Erythroblast (primary cell): ENCODE measurements at places on chromosomes 7 and 10.

DNA sequence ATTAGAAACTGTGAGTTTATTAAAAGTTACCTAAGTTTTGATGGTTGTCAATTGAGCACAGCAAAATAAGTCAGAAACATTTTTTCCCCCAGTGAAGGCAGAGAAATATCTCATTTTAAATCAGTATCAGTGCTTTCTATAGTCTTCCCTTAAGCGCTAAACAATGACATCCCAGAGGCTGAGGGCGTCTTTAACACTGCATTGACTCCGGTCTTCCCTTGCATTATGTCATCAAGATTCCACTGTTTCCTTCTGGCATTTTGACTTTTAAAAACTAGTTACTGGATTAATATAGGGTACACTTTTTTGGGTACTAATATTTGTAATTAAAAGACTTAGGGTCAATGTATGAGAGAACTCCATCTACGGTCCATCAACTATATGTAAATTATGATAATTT is 3.9 kb downstream of the GLUD1 start:
- no peak for DNase-seq

DNA sequence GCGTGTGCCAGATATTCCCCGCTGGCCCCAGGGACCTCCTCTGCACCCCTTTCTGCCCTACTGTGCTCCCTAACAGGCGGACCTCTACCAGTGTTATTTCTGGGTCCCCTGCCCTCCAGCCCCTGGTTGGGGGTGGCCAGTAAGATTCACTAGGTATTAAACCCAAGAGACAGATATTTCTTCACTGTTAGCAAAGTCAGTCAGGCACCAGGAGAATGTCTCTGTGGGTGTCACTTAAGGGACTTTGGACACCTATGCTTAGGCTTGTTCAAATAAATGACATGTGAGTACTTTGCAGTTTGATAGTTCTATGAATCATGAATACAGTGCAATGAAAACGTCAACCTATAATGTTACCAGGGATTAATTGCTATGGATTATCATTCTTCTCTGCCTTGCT is 234.3 kb upstream of the IGFBP3 start:
- DNase-seq, result no peak

DNA sequence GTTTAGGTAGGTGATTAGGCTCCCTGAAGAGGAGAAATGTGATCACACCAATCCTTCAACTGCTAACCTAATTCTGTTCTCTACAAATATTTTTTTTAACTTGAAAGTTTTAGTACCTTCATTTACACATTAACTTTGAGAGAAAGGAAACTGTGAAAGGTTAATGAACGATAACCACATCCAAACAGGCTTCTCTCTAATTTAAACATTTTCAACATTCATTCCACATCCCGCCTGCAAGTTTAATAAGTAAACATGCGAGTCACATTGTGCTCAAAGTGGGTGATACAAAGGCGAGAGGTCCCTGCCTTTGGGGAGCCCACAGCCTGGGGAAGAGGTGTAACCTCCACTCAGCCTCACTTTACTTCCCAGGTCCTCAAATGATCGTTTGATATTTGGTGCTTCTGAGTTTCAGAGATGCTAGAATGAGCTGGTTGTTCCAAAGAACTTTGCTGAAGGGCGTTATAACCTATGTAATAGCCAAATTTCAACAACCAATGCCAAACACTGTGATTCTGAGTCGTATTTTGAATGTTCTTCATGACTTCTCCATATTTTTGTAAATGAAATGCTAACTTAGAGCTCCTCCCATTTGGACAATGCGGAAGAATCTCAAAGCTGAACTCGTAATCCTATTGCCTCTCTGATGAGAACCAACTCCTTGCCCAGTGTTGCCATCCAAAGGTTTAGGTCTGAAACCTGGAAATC is 47.5 kb downstream of the DENND2A start:
- no peak for DNase-seq

GRCh38 chr10:19719284-19719683 is 96.9 kb upstream of the PLXDC2 start:
- DNase-seq, result no peak

- DNase-seq, result peak; percentile 97
Observed at GRCh38 chr10:71860243-71861029, 9.4 kb upstream of the PSAP start.

GRCh38 chr7:132650498-132650897 is 74.2 kb upstream of the PLXNA4 start:
- no peak for DNase-seq

- DNase-seq, result no peak
Observed at GRCh38 chr7:88216276-88216675, 3.6 kb downstream of the SRI start.

DNA sequence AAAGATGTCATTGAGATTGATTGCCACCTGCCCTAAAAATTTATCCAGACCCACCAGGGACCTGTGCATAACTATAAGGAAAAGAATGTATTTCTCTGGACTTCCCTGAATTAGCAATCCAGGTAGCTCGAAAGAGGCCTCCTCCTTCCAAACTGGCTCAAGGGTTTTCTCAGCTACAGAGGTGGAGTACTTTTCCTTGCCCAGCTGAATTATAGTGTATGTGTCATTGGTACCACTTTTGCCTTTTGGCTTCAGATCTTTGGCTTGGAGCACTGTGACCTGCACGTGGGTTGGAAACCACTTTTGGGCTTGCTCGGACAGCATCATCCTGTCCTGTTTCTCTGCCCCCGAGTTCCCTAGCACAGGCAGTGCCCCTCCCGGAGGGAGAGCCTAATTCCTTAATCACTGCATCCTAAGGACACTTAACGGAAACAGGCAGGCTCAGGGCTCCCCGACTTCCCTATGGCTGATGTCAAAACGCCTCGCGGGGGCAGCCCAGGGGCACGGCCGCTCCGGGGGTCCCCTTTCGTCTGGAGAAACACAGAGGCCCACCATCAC is 825 bp downstream of the RAB11FIP2 start:
- peak; percentile 68 for DNase-seq

DNA sequence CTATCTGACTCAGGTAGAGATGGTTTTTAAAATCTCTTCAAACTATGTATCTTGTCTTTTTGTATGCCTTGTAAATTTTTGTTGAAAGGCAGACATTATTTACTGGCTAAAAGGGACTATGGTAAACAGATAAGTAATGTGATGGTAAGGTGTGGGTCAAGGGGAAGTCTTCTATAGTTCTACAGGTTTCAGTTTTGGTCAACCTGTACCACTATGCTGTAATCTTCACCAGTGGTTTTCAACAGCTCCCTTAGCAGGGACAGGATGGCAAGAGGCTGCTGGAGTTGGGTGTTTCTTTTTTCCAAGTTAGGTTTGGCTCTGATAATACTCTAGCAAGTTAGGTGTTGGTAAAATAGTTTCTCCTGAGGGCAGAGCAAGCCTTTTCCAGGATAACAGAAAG is 32.7 kb upstream of the FZD8 start:
- no peak for DNase-seq

- no peak for DNase-seq
Observed at GRCh38 chr10:11861341-11861740, 38.2 kb downstream of the PROSER2 start.

DNA sequence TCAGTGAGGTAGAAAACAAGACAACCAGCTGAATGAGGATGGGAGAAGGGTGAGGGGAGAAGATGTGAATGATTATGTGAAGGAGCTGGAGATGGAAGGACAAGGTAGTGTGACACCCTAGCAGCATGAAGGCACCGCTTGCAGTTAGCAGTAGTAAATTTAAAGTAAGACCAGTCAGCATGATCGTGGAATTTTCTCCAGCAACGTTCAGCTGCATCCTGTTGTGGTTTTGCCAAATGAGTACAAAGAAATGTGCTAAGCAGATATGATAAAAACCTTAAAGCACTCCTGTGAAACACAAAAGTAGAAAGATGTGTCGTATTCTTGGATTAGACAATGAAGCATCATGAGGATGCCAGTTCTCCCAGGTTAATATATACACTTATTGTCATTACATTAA is 34.1 kb upstream of the IFRD1 start:
- no peak for DNase-seq

- DNase-seq, result no peak
Observed at GRCh38 chr7:24018331-24018730, 265.7 kb upstream of the NPY start.

GRCh38 chr10:98299341-98299740 is 31.3 kb upstream of the LOXL4 start:
- no peak for DNase-seq

DNA sequence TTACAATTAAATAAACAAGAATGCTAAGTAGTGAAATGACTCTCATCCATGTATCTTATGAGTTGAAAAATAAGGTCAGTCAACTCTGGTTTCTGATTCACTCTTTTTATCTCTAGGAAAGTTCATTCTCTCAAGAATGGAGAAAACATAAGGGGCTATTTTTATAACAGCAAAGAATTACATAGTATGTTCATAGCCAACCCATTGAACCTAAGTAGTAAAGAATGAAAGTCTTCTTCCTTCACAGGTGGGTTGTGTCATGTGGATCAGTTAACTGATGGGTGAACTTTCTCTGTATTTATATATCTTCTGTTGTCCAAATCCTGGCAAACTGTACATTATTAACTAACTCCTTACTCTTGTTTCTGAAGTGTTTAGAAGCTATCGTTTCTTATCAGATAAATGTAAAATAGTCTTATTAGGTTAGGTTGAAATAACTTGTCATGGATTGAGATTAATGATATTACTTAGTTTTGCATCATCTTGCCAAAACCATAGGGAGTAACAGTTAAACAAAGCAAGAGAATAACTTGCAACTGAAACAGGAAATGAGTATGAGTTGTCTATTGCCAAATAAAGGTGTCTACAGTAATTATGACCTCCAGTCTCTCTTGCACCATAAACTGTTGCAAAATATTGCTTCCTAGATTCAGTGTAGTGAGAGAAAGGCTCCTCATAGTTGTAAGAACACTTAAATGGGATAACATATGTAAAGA is 86.8 kb downstream of the ANKRD7 start:
- DNase-seq, result no peak

GRCh38 chr7:69967689-69968450 is 369.6 kb downstream of the AUTS2 start:
- no peak for DNase-seq

- no peak for DNase-seq
Observed at GRCh38 chr10:27242473-27242950, 1.9 kb upstream of the ACBD5 start.

GRCh38 chr7:49717547-49717946 is 55.9 kb upstream of the VWC2 start:
- DNase-seq, result no peak

DNA sequence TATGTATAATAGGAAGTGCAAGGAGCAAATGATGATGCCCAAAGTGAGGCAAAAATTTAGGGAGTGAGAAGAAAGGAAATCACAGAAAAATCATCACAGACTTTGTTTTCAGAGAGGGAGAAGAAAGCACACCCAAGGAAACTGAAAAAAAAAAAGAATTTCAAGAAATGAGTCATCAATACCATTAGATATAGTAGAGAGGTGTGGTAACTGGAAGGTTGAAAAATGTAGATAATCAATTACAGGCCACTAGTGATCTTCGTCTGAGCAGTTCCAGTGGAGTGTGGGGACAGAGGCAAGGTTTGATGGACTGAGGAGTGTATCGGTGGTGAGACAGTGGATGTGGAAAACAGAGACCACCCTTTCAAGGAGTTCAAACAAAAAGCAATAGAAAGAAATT is 31.7 kb downstream of the ASB4 start:
- no peak for DNase-seq

- DNase-seq, result no peak
Observed at GRCh38 chr7:130433301-130433700, 7.5 kb downstream of the CEP41 start.

GRCh38 chr7:31778296-31778695 is 91.3 kb downstream of the PPP1R17 start:
- DNase-seq, result no peak

GRCh38 chr7:118153551-118154177 is 30.3 kb upstream of the LSM8 start:
- DNase-seq, result peak; percentile 70

- no peak for DNase-seq
Observed at GRCh38 chr7:2886391-2886790, 42.3 kb upstream of the GNA12 start.

GRCh38 chr7:30931929-30932540 is 20.4 kb downstream of the AQP1 start:
- no peak for DNase-seq

GRCh38 chr10:964321-964987 is 23.8 kb upstream of the GTPBP4 start:
- DNase-seq, result no peak

DNA sequence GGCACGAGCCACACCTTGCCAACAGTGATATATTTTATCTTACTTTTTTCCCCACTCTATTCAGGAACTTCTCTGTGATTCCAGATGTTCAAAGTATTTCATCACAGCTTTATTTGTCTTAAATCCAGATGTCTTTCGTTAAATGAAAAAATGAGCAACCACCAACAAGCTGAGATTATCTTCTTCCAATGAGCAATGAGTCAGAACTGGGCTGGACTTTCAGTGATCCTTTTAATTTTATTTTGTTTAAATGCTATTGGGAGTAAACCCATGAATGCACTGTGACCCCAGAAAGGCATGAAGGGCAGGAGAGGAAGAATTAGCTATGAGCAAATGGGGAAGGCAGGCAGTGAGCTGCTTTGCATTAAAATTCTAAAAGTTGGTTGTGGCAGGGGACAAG is 77.6 kb upstream of the IMMP2L start:
- DNase-seq, result no peak

- no peak for DNase-seq
Observed at GRCh38 chr10:51302316-51302715, 228.0 kb downstream of the PRKG1 start.

DNA sequence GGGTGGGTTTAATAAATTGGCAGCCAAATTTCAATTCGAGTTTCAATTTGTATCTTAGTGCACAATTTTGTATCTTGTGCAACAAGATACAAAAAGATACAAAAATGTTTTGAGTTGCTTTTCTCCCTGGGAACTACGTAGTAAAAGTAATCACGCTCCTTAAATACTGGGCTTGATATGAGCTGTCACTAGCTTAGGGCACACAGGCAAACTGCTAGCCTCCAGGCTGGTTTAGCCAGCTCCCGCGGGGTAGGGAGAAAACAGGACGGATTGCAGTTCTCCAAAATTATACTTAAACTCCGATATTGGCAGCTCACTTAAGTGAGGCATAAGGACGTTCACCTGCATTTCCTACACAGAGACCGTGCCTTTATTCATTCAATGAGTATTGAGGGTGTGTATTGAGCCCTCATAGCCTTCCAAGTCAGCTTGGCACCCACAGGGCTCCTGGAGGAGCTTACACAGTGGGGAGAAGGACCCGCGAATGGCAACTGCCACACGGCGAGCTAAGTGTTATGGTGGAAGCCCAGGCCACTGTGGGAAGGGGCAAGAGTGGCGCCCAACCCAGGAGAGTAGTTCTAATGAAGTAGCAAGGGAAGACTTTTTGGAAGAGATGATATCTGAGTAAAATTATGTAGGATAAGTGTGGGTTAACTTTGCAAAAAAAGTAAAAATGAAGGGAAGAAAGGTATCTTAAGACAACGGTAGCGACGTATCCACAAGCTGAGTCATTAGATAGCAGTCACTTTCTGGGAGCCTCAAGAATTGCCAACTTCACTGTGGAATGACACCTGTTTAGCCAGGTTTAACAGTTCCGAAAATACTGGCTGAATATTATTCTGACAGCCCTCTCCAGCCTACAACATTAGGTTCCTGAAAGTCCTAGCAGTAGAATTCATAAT is 1.6 kb upstream of the EPC1 start:
- peak; percentile 22 for DNase-seq
